Bladder microvascular endothelial cell (primary cell): ENCODE measurements at places on chromosomes 5 and 9. TPM values are rescaled to one million over a fixed set of nuclear protein-coding genes. Genes with fewer than 3 reads are reported as not detected.

Gene GABRA6
- total RNA-seq, result not detected in 2 replicates

Gene PCDHB12
- 0.16 and 1.3 TPM in 2 replicates for total RNA-seq

Gene TTLL11
- 1.5 and 3.5 TPM in 2 replicates for total RNA-seq

Gene FBXL17
- 3.7 and 6.2 TPM in 2 replicates for total RNA-seq

Gene FGFR4
- total RNA-seq, result 1.3 and 3.6 TPM in 2 replicates

Gene GPX8
- 21.9 and 35.9 TPM in 2 replicates for total RNA-seq

Gene TEX48
- total RNA-seq, result not detected in 2 replicates

Gene PDZD2
- total RNA-seq, result 6.0 and 7.0 TPM in 2 replicates

Gene NRARP
- 28.1 and 30.0 TPM in 2 replicates for total RNA-seq

Gene GLRA1
- not detected in 2 replicates for total RNA-seq

Gene STARD4
- total RNA-seq, result 37.0 and 41.4 TPM in 2 replicates

Gene PDCD1LG2
- total RNA-seq, result 4.9 and 7.0 TPM in 2 replicates

Gene DIAPH1
- 43.5 and 77.2 TPM in 2 replicates for total RNA-seq

Gene RBM22
- total RNA-seq, result 14.2 and 27.4 TPM in 2 replicates

Gene PRLR
- total RNA-seq, result not detected in 2 replicates

Gene ZNF366
- total RNA-seq, result 12.3 and 21.0 TPM in 2 replicates

Gene FOXD4L4
- 0.38 TPM in 1 of 2 replicates, not detected in the other for total RNA-seq

Gene QRFP
- total RNA-seq, result not detected in 2 replicates

Gene SLC6A3
- total RNA-seq, result not detected in 2 replicates

Gene ZNF483
- total RNA-seq, result 0.81 and 2.1 TPM in 2 replicates

Gene LCN1
- total RNA-seq, result not detected in 2 replicates

Gene PCAT7
- 0.13 TPM in 1 of 2 replicates, not detected in the other for total RNA-seq

Gene PKD2L2
- total RNA-seq, result not detected in 2 replicates

Gene TTC39B
- total RNA-seq, result 2.3 and 4.0 TPM in 2 replicates

Gene ENTPD2
- under 0.01 TPM in 1 of 2 replicates, not detected in the other for total RNA-seq

Gene ANKRD55
- 0.49 and 0.82 TPM in 2 replicates for total RNA-seq

Gene CDX1
- total RNA-seq, result not detected in 2 replicates

Gene LAMC3
- total RNA-seq, result under 0.01 and 0.50 TPM in 2 replicates

Gene PSMB7
- total RNA-seq, result 200 and 243 TPM in 2 replicates

Gene SPINK6
- not detected in 2 replicates for total RNA-seq

Gene LCN2
- total RNA-seq, result not detected in 2 replicates

Gene TMCO6
- total RNA-seq, result 15.4 and 19.7 TPM in 2 replicates

Gene CCDC192
- total RNA-seq, result not detected in 2 replicates

Gene IGFBPL1
- total RNA-seq, result 0.25 TPM in 1 of 2 replicates, not detected in the other

Gene PSD2
- under 0.01 TPM in 1 of 2 replicates, not detected in the other for total RNA-seq

Gene SV2C
- not detected in 2 replicates for total RNA-seq

Gene OTP
- not detected in 2 replicates for total RNA-seq

Gene PCDHGA9
- 0.97 and 4.5 TPM in 2 replicates for total RNA-seq

Gene GRIN1
- total RNA-seq, result under 0.01 and 0.06 TPM in 2 replicates

Gene CORO2A
- total RNA-seq, result 0.76 and 2.6 TPM in 2 replicates

Gene PRR16
- total RNA-seq, result not detected in 2 replicates

Gene MYO10
- 80.8 and 114 TPM in 2 replicates for total RNA-seq

Gene CDH9
- total RNA-seq, result not detected in 2 replicates

Gene SHISAL2B
- total RNA-seq, result not detected in 2 replicates

Gene PRRT1B
- total RNA-seq, result not detected in 2 replicates

Gene HK3
- total RNA-seq, result under 0.01 and 0.06 TPM in 2 replicates
